Non-pigmented ciliary epithelial cell (primary cell): ENCODE measurements at places on chromosomes 2 and 18.

- DNase-seq = no peak
Observed at GRCh38 chr2:189899101-189899500, 114.9 kb downstream of the PMS1 start.

DNA sequence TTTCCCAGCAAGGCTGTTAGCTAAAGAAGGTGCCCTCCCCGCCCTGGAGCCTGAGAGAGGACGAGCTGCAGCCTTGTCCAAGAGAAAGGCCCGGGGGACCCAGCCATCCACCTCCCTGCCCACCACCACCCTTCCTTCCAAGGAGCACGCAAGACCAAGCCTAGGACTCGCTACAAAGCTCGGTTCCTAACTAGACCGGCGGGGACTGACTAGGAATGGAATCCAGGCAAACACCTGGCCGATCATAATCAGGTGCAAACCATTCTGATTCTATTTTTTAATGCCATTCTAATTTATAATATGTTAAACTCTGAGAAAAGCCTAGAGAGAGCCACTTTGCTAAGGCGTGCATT lies 19.7 kb upstream of the TUBB6 start:
- DNase-seq = no peak

- no peak for DNase-seq
Observed at GRCh38 chr2:154580767-154581166, 117.7 kb upstream of the KCNJ3 start.

DNA sequence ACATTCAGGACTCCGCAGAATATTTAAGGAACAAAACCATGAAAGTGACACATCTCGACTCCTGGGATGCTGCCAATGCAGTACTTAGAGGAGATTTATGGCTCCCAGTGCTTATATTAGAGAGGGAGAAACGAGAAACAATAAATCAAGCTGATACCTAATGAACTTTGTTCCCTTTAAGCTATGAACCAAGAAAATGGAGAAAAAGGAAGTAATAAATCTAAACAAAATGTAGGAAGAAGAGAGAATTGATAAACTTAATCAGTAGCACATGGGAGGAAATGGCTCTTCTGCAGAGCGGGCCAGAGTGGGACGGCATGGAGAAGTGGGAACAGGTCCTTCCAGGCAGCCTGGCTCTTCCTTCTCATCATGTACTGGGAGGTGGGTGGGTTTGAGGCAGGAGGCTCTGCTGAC lies 42.7 kb downstream of the NPPC start:
- no peak for DNase-seq

GRCh38 chr2:70807102-70807827 lies 13.1 kb downstream of the CLEC4F start:
- DNase-seq = no peak

- no peak for DNase-seq
Observed at GRCh38 chr2:2014251-2014771, 270.0 kb upstream of the PXDN start.

DNA sequence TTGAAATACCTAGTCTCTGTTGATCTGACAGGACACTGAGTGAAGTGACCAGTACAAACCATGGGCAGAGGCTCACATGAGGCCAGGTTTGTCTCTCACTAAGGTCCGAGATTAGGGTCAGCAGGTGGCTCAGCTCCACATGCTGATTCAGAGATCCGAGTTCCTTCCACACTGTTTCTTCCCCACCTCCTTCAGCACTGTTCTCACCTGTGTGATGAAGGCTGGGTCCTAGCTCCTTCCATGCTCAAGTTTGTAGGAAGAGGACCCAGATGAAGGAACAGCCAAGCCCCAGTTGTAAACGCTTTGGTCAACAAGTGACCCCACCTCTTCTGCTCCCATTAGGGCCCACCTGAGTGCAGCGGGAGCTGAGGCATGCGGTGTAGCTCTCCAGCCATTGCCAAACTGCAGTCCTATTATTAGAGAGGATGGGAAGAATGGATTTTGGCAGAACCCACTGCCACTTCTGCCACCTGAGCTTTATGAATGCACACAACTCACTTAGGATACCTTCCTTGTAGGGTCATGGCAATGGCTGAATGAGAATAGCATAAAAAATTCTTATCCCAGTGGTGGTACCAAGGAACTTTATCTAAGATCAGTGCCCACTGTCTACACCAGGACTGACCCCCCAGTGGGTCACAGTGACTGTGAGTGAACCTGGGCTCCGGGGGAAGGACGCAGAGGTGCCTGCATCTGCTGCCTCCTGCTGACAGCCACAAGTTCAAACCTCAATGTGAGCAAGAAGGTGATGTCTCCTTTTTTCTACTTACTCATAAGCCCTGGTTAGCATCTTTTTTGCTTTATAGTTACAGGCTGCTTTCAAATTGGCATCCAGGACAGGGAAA lies 324.8 kb upstream of the HS6ST1 start:
- DNase-seq = no peak

GRCh38 chr2:28449488-28450395 lies 46.1 kb upstream of the PLB1 start:
- no peak for DNase-seq

- DNase-seq = no peak
Observed at GRCh38 chr18:1777843-1778242, 793.5 kb downstream of the METTL4 start.

GRCh38 chr2:69010437-69011194 lies 2.4 kb upstream of the ANTXR1 start:
- no peak for DNase-seq
